ENCODE measurements at places on chromosomes 1 and 21. TPM values are rescaled to one million over a fixed set of nuclear protein-coding genes. Genes with fewer than 3 reads are reported as not detected.

The CHRM3 gene
- 1.6 TPM for total RNA-seq

The ABCA4 gene
- total RNA-seq = 2.1 TPM

The C8B gene
- total RNA-seq = not detected

The PRUNE1 gene
- total RNA-seq = 9.9 TPM

The KRTAP27-1 gene
- not detected for total RNA-seq

The FBXO44 gene
- total RNA-seq = 3.1 TPM

The PTCH2 gene
- 1.6 TPM for total RNA-seq

The SPRR1A gene
- total RNA-seq = not detected

Measured in skeletal muscle tissue (tissue), 5 donors.